IPS DF 6.9 (cell line): ENCODE measurements at places on chromosomes 12 and 14.

- no peak for DNase-seq
These were observed 394.1 kb downstream of the C12orf75 start for GRCh38 chr12:105724641-105725040.

- DNase-seq, result no peak
These were observed 63.8 kb downstream of the FAR2 start for GRCh38 chr12:29212682-29213403.

GRCh38 chr12:80843969-80844368 is 93.8 kb downstream of the LIN7A start:
- DNase-seq, result no peak

DNA sequence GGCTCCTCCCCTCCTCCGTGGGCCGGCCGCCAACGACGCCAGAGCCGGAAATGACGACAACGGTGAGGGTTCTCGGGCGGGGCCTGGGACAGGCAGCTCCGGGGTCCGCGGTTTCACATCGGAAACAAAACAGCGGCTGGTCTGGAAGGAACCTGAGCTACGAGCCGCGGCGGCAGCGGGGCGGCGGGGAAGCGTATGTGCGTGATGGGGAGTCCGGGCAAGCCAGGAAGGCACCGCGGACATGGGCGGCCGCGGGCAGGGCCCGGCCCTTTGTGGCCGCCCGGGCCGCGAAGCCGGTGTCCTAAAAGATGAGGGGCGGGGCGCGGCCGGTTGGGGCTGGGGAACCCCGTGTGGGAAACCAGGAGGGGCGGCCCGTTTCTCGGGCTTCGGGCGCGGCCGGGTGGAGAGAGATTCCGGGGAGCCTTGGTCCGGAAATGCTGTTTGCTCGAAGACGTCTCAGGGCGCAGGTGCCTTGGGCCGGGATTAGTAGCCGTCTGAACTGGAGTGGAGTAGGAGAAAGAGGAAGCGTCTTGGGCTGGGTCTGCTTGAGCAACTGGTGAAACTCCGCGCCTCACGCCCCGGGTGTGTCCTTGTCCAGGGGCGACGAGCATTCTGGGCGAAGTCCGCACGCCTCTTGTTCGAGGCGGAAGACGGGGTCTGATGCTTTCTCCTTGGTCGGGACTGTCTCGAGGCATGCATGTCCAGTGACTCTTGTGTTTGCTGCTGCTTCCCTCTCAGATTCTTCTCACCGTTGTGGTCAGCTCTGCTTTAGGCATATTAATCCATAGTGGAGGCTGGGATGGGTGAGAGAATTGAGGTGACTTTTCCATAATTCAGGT is at the start of gene PSEN1:
Gene PSEN1, plus strand, starts transcription at position 121 of the 839 bp plus-strand sequence. CDS start 11,513 bp downstream, outside the sequence.
- peak; percentile 85 for DNase-seq

DNA sequence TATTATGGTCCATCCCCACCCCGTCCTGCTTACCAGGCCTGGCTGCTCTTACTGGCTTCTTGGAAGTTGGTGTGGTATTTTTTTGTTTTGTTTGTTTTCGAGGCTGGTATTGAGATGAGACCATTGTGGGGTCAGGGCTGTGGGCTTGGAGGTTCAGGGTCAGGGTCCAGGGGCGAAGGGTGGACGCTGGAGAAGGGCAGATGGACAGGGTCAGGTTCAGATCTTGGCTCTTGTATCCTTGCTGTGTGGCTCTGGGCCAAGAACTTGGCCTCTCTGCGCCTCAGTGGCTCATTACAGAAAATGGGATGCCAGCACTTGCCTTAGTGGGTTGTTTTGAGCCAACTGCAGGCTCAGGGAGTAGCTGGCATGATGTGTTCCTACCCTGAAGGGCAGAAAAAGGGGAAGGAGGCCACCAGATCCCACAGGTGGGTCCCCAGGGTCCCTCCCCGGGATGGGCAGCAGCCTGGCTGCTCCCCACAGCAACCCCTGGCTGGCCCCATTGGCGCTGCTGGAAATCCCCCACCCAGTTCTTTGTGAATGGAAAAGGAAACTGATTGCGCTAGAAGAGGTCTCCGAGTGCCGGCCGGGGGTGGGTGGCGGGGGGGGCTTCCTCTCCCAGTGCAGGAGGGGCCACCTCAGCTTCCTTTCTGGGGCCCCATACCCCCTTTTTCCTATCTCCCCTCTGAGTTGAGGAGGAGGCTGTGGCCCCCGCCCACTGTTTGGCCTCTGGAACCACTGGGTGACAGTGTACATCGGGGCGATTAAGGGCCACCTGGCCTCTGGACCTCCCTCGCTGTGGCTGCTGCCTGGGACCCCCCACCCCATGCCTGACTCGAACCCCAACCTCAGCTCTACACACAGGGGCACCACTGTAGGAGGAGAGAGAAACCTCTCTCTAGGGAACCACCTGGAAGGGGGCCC is 25.0 kb downstream of the SH2B3 start:
- DNase-seq, result no peak

- DNase-seq, result no peak
These were observed 110.2 kb upstream of the SLC38A4 start for GRCh38 chr12:46936042-46936441.

DNA sequence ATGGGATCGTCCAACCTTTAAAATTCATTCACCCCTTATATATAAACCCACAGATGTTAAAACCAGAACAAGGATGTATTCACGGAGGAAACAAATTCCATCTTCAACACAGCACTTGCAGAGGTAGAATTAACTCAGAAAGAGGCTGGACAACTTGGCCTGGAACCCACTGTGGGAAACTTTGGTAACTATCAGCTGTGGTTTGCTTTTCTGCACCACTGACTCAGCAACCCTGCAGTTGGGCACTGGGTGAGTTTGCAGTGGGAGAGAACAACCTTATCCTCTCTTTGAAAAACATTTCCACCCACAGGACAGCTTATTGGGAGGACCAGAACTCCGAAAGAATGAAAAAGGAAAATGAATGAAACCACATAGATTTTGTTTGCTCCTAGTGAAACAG is 66.3 kb downstream of the ZNF664 start:
- DNase-seq, result no peak

GRCh38 chr12:88897723-88898122 is 317.5 kb upstream of the KITLG start:
- DNase-seq, result no peak

DNA sequence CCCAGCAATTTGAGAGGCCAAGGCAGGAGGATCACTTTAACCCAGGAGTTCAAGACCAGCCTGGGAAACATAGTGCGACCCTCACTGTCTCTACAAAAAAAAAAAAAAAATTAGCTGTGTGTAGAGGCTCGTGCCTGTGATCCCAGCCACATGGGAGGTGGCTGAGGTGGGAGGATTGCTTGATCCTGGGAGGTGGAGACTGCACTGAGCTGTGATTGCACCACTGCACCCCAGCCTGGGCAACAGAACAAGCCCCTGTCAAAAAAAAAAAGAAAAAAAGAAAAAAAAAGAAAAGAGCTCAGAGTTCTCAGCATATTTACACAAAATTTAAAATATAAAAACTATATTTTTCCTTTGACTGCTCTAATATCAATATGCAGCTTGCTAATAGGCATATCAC is 260.8 kb downstream of the SYT1 start:
- DNase-seq, result no peak

GRCh38 chr12:64036414-64036813 is 185.7 kb downstream of the KICS2 start:
- DNase-seq, result no peak

GRCh38 chr12:47413806-47414205 is 292.0 kb downstream of the RPAP3 start:
- no peak for DNase-seq

- DNase-seq, result no peak
These were observed 248.6 kb upstream of the NOVA1 start for GRCh38 chr14:26846388-26846787.

- DNase-seq, result no peak
These were observed 31.5 kb downstream of the MEG3 start for GRCh38 chr14:100857233-100857922.

DNA sequence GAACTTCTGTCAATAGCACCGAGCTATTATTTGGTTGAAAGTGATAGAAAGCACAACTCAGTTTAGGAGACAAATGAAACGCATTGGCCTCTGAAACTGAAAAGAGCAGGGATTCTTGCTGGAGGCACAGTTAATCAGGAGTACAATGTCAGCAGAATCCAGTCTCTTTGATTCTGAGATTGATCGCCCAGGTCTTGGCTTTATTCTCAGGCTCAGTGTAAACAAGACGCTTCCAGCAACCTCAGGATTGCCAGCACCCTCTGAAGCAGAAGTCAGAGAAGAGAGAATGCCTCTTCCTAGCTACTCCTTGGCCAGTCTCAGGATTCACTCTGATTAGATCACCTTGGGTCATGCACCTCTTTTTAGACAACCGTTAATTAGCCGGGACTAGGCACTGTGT is 11.8 kb upstream of the OTUB2 start:
- DNase-seq, result no peak

GRCh38 chr12:131380965-131381705 is 329.8 kb upstream of the SFSWAP start:
- DNase-seq, result no peak

DNA sequence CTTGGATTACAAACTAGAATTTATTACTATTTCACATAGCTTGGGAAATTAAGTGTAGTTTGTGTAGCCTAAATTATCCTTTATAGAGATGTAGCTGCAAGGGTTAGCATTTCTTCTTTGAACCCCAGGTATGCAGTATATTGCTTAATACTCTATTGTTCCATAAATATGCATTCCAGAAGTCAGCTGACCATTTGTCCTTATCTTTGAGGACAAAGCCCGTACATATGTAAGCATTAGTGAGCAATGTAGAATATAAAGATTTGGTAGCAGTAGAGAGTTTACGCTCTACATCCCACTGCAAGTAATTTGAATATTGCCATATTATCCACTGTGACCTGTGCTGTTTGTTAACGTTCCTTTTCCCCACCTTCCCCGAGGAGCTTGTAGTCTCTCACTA is 26.9 kb downstream of the PPM1A start:
- DNase-seq, result no peak

DNA sequence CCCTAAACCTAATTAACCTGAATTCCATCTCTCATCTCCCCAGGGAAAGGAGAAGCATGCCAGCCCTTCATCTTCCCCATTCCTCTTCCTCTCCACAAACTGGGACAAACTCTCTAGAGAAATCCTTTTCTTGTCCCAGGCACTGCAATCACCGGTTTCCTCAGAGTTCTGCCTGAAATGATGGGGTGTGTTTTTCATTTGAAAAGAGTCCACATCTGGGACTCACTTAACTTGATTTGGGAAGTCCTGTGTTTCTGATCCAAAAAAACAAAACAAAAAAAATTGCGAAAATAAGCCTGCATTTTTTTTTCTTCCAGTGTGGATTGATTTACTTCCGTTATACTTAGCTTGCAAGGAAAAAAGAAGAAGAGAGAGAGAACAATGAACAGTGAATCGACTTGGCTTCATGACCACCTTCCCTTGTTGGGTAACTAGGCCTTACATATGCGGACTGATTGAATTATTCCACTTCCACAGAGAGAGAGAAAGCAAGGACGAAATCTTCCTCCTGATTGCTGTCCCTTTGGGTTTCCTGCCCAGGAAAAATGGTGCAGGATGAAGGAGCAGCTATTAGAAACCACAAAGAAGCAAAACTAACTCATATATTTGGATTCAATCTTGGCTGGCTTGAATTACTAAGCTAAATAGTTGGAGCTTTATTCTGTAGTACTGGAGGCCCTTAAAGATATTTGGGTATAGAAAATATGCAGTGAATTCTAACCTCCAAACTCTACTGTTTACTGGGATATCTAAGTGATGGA is 506.2 kb upstream of the TBX3 start:
- no peak for DNase-seq

DNA sequence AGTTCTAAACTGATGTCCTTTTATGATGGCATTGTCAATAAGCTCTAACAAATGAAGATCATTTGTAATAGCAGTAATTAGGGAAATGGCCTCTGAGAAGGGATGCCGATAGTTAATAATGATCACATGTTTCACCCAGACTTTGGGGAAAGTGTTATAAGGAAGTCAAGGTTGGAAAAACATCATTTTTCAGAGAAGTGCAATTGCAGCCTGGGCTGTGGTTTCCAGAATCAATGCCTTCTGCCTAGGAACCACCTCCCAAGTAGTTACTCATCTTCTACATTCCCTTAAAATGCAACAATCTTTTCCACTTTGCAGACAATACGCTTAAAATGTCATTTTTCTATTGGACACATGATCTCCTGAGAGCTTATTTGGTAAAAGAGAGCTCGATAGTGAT is 879 bp downstream of the EDDM3A start:
- no peak for DNase-seq

- DNase-seq, result no peak
These were observed 177.6 kb downstream of the PDZRN4 start for GRCh38 chr12:41365653-41366171.

GRCh38 chr12:125057708-125058107 is 7.5 kb upstream of the AACS start:
- DNase-seq, result no peak

- DNase-seq, result no peak
These were observed 625 bp downstream of the ANGEL1 start for GRCh38 chr14:76812093-76812421.

GRCh38 chr12:45959728-45960127 is 30.6 kb downstream of the SCAF11 start:
- no peak for DNase-seq

DNA sequence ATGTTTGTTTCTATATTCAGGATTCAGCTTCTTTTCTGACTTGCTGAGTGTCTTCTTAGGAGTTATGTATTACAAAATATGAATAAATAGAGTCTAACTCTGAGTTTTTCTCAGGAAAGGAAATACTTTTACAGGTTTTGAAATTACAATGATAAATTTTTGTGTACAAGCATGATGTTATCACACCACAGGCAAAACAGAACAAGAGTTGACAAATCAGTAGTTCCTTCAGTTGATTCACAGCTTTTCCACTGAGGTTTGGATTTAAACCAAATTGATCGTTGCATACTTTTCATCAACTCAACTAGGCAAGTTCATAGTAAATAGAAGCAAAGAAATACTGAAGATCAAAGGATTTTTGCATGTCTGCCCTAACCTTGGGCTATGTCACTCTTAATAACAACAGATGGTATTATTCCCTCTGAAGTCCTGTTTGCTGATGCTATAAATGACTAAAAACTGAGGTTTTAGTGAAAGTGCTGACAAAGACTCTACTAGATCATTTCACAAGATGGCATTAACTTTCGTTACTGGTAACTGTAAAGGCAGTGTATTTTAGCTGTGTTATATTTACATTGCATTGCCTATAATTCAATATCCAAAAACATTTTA is 520.2 kb downstream of the FLRT2 start:
- DNase-seq, result no peak

DNA sequence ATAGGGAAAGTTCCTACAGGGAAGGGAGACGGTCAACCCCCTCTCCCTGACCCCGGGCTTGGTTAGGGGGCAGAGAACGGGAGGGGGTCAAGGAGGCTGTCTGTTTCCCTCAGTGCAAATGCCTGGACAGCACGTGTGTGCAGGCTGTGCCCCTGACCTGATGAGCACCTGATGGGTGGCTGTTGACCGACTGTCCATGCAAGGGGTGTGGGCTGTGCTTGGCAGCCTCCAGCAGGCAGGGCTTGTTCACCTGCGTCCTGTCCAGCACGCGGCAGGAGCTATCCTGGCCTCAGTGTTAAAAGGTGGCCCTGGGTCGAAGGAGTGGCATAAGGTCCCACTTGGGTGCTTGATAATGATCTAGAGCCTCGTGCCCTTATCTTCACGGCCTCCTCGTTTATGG is 221.0 kb downstream of the CACNA1C start:
- no peak for DNase-seq
